Kidney tubule cell (primary cell): ENCODE measurements at places on chromosomes 16 and 17.

DNA sequence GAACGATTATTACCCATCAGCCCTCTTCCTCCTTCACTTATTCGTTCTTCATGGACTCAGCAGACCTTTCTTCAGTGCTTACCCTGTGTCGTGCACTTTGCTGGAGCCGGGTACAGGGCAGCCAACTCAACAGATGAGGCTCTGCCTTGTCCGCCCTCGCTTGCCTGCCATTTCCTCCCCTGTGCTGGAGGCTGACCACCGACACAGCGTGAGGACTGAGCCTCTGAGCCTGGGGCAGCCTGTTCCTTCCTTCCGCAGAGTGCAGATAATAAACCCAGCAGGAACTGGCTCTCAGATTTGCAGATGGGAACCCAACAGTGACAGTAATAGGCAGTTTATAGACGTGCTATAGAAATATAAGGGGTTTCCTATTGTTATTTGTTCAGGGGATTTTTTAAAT, 7.0 kb upstream of the SLC39A11 start:
- DNase-seq, result no peak

DNA sequence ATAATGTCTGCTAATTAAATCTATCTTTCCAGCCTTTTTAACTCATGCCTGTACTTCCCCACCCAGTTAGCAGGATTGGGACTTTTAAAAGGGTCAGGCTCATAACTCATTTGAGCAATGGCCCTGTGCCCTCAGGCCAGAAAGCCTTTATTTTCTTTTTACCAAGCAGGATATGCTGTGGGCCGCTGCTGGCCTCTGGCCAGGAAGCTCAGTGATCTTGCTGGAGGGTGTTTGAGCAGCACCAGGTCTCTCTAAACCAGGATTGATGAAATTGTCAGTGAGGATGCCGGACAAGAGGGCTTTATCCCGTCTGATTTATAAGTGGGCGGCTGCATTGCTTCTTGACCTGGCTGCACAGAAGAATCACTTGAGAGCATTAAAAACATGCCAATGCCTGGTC, 187.8 kb downstream of the RAB11FIP4 start:
- peak; percentile 54 for DNase-seq

DNA sequence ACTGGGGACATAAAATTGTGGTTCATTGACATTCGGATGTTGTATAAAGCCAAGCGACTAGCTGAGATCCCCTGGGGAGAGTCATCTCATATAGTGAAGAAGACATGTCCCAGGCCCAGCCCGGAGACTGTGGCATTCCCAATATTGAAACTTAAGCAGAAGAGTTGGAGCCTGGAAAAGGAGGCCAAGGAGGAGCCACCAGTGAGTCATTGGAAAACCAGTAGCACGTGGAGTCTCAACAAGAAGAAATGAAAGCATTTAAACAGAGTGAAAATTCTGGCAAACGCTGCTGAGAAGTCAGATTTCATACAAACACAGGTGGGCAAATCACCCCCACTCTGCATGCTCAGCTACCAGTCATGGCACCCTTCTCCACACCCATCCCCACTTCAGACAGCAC, 9.4 kb upstream of the ELAC2 start:
- DNase-seq, result no peak

- no peak for DNase-seq
These were observed 21.2 kb downstream of the METTL9 start for GRCh38 chr16:21620592-21620991.

DNA sequence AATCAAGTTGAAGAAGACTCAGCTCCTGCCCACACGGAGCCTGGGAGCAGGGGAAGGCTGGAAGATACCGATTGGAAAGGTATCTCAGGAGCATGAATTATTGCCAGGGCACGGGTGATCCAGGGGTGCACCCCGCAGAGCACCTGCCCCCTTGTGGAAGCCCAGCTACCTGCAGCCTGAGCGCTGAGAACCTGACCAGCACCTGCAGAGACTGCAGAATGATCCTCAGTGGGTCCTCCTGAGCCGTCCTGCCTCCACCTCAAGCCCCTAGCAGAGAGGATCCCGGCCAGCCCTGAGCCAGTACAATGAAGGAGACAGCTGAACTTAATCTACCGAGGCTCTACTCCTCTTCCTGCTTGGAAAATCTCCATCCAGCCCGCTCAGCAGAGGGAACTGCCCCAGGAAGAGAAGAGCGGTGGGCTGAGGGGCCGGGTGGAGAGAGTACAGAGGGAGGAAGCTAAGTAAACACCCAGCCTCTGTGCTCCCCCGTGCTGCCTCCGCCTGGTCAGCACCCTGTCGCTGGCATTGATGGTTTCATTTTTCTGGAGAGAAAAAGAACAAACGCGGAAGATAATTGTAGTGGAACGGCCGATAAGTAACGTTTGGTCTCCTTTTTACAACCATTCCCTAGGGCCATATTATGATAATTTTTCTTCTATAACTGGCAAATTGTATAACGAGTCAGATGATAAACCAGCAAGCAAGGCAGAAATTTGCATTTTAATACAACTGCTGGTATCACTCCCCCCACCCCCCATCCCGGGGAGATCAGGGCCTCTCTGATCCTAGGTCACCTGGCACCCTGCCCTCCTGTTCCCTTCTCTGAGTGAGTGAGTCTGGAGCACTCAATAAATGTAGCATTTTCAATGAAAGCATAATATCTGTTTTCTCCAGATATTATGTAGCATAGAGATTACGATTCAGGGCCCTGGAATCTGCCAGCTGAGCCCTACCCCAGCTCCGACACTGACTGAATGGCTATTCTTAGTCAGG, 204.5 kb upstream of the RPL38 start:
- DNase-seq, result peak; percentile 52

GRCh38 chr16:20166531-20167235, 93.0 kb upstream of the GPR139 start:
- no peak for DNase-seq

DNA sequence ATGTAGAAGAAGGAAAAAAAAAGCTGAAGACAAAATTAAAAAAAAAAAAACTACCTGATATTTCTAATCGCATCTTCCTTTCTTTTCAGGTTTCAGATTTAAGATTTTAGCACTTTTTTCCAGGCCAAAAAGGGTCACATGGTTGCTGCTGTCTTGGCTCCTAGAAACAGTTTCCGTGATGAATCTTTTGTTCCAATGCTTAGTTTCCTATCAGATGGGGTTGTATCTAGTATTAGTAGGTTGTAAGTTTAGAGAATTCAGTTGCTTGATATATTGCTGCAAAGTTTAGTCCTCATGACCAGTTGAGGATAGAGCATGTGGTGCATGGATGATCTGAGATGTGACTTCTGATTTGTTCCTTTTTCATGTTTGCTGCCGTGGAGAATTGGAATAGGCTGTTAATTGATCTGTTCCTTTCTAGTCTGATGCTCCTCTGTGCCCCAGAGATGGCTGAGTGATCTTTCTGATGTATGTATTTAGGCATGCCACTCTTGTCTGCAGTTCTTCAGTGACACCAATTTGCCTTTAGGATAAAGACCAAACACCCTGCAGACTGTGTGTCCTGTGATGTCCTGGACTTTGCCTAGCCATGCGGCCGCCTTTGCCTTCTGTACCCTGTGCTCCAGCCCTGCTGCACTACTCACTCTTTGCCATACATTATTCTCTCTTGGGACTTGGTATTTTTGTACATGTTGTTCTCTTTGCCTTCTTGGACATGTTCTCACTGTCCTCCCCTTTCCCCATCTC, 94.0 kb downstream of the MRTFB start:
- DNase-seq, result no peak

DNA sequence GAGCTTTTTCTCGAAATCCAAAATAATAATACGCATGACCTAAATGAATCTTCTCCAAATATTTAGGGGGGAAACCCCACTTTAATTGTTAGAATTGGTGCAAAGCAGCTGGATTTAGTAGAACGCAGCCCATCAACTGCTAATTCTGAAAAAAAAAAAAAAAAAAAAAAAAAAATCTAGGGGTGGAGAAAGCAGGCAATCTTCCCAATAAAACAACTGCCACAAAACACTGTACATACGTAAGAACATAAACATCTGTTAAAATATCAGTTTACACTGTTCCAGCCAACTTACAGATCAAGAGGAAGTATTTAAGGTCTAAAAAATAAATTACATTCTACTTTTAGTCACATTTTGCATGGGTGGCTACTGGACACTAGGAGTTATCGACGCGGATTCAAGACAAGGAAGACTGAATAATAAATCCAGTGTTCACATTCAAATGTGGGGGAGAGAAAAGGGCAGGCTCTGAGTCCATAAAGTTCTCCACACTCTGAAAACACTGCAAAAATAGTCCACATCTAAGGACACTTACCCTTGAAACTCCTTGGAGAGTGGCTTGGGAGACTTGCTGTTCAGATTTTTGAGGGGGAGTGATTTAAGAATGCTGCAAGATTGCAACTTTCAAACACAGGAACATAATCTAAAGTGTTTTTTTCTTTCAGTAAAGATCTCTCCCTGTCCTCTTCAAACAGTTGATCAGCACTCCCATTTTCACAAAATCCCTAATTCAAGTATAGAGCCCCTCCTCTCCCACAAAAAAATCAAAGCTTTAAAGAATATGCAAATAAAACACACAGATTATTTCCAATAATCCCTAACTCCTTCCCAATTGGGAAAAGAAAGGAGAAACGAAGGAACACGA, 1.3 kb downstream of the APPBP2 start:
- DNase-seq, result peak; percentile 25

GRCh38 chr17:1872976-1873375, 43.2 kb downstream of the RPA1 start:
- no peak for DNase-seq

DNA sequence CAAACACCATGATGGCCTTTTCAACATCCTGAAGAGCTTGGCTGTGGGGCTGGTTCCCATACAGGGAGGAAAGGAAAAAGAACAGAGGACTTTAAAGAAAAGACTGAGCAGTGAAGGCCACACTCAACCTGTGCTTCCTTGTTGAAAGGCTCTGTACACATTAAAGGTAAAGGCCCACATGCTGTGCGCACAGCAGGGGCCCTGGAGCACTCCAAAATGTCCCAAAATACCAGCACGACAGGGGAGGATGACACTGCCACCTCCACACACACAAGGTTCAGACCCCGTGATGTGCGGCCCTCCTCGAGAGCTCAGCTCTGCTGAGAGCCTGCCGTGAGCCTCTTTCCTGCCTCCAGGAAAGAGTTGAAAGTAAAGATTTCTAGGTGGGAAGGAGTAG, 36.5 kb downstream of the FANCA start:
- DNase-seq, result no peak

GRCh38 chr17:67208232-67208631, 36.8 kb downstream of the HELZ start:
- DNase-seq, result no peak

DNA sequence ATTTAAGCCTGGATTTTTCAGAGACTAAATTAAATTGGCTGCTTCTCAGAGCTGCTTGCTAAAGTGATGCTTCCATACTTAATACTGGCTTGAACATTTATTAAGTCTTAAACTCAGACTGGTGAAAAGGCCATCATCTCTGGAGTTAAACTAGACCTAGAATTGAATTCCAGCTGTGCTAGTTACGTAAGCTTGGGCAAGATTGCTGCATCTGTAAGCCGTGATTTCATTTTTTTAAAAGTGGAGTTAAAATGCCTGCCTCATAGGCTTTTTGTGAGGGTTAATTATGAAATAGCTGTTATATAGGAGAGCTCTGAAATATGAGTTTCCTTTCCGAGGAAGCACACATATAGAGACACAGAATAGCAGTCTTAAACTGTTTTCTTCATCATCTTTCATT, 84.7 kb downstream of the VAT1L start:
- no peak for DNase-seq

DNA sequence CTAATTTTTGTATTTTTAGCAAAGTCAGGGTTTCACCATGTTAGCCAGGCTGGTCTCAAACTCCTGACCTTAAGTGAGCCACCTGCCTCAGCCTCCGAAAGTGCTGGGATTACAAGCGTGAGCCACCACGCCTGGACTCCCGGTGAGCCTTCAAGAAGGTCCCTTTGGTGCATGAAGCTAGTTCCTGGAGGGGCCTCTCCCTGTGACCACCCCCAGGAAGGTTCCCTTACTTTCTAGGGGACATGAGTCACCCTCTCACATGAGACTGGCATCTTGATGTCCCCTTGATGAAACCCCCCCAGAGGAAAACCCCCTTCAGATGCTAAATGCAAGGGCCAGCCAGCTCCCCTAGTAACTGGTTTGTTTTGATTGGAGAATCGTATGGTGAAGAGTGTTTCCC, 12.8 kb downstream of the CARHSP1 start:
- DNase-seq, result no peak

DNA sequence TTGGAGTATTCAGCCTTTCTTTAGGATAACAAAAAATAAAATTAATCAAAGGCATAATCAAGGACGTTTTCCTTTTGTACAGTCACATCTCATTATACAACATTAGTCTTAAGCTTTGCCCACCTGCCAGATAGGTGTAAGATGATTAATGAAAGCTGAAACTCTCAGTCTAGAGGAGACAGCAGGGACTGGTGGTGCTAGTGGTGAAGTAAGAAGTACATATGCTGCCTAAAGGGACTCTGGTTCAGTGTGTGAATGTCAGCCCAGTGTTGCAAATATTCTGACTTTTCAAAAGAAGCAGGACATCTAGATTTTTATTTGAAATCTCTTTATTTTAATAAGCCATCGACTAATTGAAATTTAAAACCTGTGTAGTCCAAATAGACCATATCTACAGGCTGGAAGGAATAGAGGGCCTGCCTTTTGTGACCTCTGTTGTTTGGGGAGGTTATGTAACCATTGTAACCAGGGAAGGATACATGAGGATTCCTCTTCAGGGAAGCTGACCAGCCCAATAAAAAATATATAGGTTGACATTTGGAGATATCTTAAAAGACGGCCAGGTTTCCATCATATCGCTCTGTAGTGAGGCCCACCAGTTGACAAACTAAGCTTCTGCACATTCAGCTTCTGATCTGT, 54.1 kb downstream of the FTO start:
- no peak for DNase-seq

- no peak for DNase-seq
These were observed 55.5 kb upstream of the FAM20A start for GRCh38 chr17:68656666-68657065.

- DNase-seq, result no peak
These were observed 11.3 kb upstream of the DHRS7C start for GRCh38 chr17:9802697-9803096.
